SK-N-MC (cell line): ENCODE measurements at places on chromosomes 1 and 21.
A peak's percentile ranks its signal among the peaks of the same experiment; 100 is the strongest.

DNA sequence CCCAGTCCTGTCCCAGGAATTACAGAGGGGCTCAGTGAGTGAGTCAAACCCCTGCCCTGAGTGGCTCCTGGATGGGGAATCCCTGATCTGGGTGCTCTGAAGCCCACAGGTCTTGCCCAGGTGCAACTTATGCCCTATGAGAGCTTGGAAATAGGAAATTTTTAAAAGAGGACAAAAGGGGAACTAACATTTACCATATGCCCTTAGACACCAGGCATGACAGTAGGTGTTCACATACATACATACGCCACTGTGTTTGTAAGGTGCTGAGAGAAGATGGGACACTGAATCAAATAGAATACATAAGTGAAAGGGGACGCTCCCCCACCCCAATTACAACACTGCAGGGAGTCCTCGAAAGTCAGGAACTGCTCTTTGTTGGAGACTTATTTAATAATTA is 1.4 kb downstream of the CFAP45 start:
- no peak for DNase-seq

DNA sequence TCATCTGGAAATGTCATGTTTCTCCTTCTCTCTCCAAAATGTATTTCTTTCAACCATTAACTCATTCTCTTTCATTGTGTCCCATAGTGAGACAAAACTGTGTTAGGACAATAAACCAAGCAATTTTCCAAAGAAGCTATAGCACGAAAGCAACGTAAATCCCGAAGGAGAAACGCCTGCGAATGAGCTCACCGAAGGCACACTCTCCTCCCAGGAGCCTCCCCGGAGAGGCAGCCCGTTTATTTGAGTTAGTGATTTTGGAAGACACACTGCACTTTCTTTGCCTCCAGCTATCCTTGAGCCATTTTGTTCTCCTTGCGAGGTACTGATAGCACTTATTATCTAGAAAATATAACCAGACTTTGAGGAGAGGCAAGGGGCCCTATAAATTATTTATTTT is 41.2 kb downstream of the RSPH1 start:
- DNase-seq, result no peak

- DNase-seq, result no peak
These were observed 192.3 kb downstream of the ZNF326 start for GRCh38 chr1:90187323-90187585.

DNA sequence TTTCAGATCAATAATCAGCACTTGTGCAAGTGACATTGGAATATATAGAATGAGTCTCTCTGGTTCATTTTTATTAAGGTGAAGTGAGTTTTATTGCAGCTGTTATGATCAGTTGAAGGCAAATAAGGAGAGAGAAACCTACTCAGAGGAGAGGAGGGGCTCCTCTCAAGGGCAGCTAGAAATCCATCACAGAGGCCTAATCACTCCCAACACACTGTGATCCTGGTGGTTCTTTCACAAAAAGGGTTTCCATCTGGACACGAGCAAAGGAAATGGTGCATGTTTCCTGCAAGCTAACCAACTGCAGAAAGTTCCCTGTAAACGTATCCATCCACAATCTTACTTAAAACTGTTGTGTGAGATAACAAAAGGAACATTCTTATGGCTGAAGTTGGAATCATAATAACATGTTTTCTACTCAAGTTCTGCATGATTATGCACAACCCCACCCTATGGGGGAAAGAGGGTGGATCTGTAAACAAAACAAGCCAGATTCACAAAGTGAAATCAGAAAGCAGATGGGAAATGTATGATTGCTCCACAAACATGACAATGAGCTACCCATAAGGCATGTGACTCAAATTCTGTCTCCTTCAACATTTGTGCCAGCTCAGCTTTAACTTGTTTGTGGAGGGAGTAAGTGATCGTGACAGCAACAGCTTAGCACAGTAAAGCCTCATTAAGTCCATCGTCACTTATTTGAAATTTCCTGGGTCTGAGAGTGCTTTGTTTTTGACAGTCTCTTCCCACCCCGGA is 141.2 kb upstream of the ST6GALNAC5 start:
- DNase-seq, result no peak

DNA sequence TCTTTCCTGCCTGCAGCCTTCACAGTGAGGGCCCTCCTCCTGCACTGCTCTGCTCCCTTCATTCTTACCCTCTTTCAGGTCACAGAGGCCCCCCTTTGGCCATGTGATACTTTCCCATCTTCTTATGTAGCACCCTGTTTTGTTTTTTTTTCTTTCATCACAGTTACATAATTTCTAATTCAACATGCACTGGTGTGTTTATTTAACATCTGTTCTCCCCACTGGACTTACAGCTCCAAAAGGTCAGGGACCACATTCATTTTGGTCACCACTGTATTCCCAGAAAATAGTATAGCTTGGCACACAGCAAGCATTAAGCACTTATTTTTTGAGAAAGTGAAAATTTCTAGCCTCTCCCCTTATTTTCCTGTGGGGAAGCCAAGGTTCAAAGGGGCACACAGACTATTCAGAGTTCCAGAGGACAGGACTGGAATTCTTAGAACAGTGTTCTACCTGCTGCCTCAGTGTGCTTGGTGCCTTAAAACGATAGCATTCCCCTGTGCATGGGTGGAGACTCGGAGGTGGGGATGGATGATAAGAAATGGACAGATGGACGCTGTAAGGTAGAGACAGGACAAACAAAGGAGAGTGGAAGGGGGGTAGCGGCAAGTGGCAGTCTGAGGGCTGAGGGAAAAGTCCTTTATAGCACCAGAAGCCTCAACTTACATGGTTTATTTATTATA is 5.3 kb downstream of the DENND2D start:
- no peak for DNase-seq

- no peak for DNase-seq
These were observed 178.6 kb downstream of the RRAGC start for GRCh38 chr1:38680801-38681510.

GRCh38 chr1:10639011-10639774 is 157.3 kb downstream of the CASZ1 start:
- DNase-seq, result no peak

DNA sequence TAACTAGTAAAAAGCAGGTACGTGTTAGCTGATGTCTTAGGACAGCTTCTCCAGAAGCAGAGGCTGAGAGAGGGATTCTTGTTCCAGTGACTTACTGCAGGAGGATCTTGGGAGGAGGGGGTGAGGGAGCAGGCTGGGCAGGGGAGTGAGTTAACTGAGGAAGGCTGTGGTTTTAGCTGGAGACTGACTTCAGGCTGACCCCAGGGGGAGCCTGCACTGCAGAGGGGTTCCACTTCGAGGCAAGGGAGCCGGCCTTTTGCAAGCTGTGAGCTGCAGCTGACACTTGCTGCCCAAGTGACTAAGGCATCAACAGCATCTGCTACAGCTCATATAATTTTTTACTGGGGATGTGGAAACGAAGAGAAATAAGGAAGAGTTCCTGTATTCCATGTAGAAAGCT is 50.4 kb upstream of the SOD1 start:
- DNase-seq, result no peak

GRCh38 chr21:25742900-25743299 is 8.1 kb downstream of the GABPA start:
- no peak for DNase-seq

GRCh38 chr1:116962987-116963639 is 38.4 kb upstream of the CD101 start:
- DNase-seq, result no peak

DNA sequence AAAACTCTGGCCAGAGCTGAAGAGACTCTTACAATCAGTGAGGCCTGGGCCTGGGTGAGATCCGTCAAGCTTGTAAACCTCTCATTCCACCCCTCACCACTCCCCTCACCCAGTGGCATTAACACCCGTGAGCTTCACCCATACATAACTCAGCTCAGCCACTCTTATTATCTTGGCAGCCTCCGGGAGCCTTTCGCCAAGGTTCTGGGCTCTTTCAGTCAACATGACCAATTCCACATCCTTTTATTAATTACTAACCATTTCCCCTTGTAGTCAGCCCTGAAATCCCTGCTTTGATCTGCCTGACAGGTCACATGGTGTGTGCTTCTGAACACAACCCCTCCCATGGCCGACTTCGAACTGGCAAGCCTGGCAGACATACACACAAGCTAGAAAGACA is 134.8 kb downstream of the SETD4 start:
- no peak for DNase-seq

- no peak for DNase-seq
These were observed 18.3 kb upstream of the ALPL start for GRCh38 chr1:21490774-21491487.

DNA sequence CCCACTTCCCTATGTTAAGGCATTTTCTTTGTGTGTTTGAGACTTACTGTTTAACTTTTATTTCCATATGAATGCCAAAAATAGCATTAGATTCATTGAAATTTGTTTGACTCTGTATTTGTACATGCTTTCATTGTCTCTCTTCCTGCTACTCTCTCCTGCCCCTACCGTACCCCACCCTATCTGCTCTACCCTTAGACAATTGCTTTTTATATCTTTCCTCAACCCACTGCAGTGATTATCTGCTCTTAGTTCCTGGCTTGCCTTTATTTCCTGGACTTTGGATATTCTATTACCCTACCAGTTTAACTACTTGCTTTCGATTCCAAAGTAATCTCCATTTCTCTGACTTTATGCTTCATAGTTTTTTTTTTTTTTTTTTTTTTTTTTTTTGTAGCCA is 10.5 kb downstream of the RAVER2 start:
- DNase-seq, result no peak

DNA sequence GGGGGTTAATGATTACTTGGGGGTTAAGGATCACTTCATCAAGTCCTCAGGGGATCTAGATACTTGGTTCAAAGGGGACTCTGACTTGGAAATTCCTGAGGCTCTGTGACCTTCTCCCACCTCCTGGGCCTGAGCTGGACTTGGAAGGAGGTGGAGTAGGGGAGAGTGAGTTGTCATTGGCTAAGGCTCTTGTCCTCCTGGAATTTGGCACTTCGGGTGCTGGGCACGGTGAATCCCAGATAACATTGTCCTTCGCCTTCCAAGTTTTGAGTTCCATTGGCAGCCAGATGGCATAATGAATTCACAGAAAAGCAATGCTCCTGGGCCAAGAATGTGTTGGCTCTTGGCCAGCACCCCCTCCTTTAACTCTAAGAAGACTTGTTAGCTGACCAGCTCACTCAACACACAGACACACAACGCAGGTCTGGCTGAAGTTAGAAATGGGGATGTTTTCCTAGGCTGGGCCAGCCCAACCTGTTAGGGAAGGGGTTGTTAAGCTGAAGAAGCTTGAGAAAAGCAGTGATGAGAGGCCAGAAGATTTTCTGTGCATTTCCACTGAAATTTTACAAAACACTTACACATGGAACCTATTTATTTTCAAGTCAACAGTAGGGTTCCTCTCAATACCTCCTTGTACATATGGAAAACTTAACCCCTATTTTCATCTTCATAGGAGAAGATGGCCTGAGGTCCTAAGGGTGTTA is 29.7 kb downstream of the SLC26A9 start:
- DNase-seq, result no peak

- no peak for DNase-seq
These were observed 139.1 kb upstream of the ZNHIT6 start for GRCh38 chr1:85847356-85847755.

- DNase-seq, result peak; percentile 22
These were observed 329.2 kb downstream of the TGFB2 start for GRCh38 chr1:218674280-218674773.

DNA sequence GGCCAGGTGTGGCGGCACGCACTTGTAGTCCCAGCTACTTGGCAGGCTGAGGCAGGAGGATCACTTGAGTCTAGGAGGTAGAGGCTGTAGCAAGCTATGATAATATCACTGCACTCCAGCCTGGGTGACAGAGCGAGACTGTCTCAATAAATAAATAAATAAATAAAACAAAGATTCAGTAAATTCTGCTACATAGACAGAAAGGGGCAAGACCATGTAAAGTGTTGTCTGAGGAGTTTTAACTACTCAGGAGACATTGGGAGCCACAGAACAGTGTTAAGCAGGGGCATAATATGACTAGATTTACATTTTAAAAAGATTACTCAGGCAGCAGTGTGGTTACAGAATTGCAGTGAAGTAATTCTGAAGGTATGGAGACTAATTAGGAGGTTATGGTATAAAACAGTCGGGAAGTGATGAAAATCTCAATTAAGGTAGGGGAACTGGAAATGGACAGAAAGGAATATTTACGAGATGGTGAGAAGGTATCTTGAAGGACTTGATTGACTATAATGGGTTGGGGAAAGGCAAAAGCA is 94.7 kb downstream of the ATP1B1 start:
- no peak for DNase-seq

- no peak for DNase-seq
These were observed 29.6 kb downstream of the B3GALT2 start for GRCh38 chr1:193156822-193157142.

DNA sequence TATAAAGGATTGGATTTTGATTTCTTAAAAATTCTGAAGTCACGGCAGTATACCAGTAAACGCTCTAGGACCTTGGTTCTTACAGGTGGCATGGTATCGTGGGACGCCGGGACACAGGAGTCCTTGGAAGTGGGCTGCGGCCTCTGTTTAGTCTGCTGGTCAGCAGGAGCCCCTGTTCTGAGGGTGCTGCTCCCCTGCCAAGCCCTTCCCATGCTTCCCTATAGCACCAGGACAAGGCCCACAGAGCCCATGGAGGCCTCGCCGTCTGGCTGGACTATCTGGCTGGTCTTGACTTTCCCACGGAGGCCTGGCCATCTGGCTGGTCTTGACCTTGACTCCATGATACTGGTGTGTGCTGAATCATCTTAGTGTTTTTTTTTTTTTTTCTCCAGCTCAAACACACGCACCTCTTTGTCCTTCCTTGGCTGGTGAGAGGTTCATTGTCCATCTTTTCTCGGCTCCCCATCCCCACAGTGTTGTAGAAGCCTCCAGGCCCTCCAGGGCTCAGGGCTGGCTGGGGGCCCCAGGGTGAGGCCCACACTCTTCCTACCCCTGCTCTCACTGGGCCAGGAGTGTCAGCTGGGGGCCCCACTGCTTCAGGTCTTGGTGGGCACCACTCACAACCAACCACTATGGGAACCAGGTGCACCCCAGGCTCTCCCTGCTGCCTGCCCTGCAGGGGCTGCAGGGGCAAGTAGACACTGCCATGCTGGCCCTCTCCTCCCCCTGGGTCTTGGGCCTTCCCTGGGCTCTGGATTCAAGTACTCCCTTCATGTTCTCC is 16.5 kb upstream of the TTC34 start:
- DNase-seq, result no peak

GRCh38 chr21:44724926-44725325 is 13.6 kb upstream of the TSPEAR start:
- no peak for DNase-seq

- DNase-seq, result no peak
These were observed 39.6 kb downstream of the PDE4B start for GRCh38 chr1:65832296-65832695.

- DNase-seq, result no peak
These were observed 21.5 kb downstream of the DESI2 start for GRCh38 chr1:244674446-244674845.
